ENCODE measurements at places on chromosomes 2 and 18.

GRCh38 chr18:49855711-49856415, 42.5 kb upstream of the ACAA2 start:
- DNase-seq: no peak

DNA sequence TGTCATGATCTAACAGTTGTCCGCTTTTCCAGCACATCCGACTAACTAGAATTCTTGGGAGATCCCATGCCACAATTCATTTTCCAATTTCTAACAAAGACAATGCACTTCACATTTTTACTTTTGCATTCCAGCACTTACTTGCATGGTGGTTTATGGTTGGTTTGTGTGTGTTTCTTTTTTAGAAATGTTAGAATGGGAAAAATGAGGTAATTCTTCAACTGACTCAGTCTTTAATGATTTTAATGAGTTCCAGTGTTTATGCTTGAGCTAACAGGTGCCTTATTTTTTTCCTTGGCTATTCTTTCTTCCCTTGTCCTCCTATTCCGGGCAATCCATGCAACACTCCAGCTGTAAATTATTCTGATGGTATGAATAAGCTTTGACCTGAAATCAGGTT, 46.4 kb downstream of the SLC8A1 start:
- DNase-seq: no peak

DNA sequence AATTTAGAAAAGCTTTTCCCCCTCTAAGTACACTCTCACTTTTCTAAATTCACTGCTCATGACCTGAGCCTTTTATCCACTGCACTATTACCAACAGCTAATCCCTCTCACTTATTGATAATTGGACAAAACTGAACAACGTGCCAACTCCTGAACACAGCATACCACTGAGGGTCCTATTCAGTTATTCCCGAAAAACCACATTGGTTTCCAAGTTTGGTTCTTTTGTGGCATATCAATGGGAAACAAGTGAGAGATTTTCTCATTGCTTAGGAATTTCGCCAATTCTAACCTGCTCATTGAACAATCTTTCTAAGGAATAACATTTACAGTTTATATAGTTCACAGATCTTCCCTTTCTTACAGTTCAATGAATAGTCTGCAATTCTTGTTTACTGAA, 977.4 kb downstream of the TMEM182 start:
- no peak for DNase-seq

GRCh38 chr2:122500316-122501105, 745.1 kb downstream of the TSN start:
- DNase-seq: no peak

GRCh38 chr18:67117804-67118203, 398.7 kb downstream of the DSEL start:
- no peak for DNase-seq

GRCh38 chr2:217642944-217643343, 359.9 kb downstream of the TNS1 start:
- no peak for DNase-seq

GRCh38 chr18:56423626-56424025, 214.8 kb downstream of the TXNL1 start:
- no peak for DNase-seq
